ENCODE measurements at places on chromosomes 3 and 15. TPM values are rescaled to one million over a fixed set of nuclear protein-coding genes. Genes with fewer than 3 reads are reported as not detected.

MYEF2 gene
- total RNA-seq = 31.3 TPM

PGBD4 gene
- 1.1 TPM for total RNA-seq

COL6A5 gene
- total RNA-seq = not detected

GADL1 gene
- total RNA-seq = not detected

CCDC13 gene
- total RNA-seq = 0.33 TPM

ACKR4 gene
- 4.4 TPM for total RNA-seq

SLC24A5 gene
- not detected for total RNA-seq

TEX55 gene
- not detected for total RNA-seq

TGM4 gene
- total RNA-seq = 0.26 TPM

TLR9 gene
- 0.04 TPM for total RNA-seq

LINGO1 gene
- total RNA-seq = 0.04 TPM

PDZRN3 gene
- total RNA-seq = not detected

IQCF5 gene
- total RNA-seq = not detected

TMCO5A gene
- not detected for total RNA-seq

GOLGA6L9 gene
- 2.5 TPM for total RNA-seq

HGD gene
- not detected for total RNA-seq

TMEM44 gene
- 44.4 TPM for total RNA-seq

UPK1B gene
- total RNA-seq = not detected

INO80 gene
- total RNA-seq = 25.4 TPM

GOLGA8Q gene
- total RNA-seq = 0.59 TPM

DISP2 gene
- total RNA-seq = 0.07 TPM

CDC25A gene
- 15.8 TPM for total RNA-seq

IL17RC gene
- 18.7 TPM for total RNA-seq

UBE2E2 gene
- total RNA-seq = 34.1 TPM

DLL4 gene
- 43.9 TPM for total RNA-seq

PLA2G4E gene
- not detected for total RNA-seq

ANO10 gene
- 34.4 TPM for total RNA-seq

DNAH12 gene
- 0.04 TPM for total RNA-seq

CCR5 gene
- not detected for total RNA-seq

SLC12A1 gene
- not detected for total RNA-seq

PLIN1 gene
- total RNA-seq = 0.07 TPM

GHSR gene
- not detected for total RNA-seq

GAP43 gene
- total RNA-seq = not detected

MORC1 gene
- not detected for total RNA-seq

GNAT1 gene
- total RNA-seq = under 0.01 TPM

ALDH1A2 gene
- total RNA-seq = 4.0 TPM

C3orf22 gene
- not detected for total RNA-seq

CCDC32 gene
- 26.2 TPM for total RNA-seq

CD80 gene
- not detected for total RNA-seq

NLGN1 gene
- 49.3 TPM for total RNA-seq

FETUB gene
- total RNA-seq = not detected

KLHL40 gene
- total RNA-seq = not detected

RAB8B gene
- total RNA-seq = 72.0 TPM

SCN11A gene
- 0.07 TPM for total RNA-seq

BTLA gene
- total RNA-seq = not detected

CSPG5 gene
- total RNA-seq = 0.66 TPM

MTFMT gene
- total RNA-seq = 14.6 TPM

GPR156 gene
- 0.13 TPM for total RNA-seq

ZNF501 gene
- total RNA-seq = 6.7 TPM

CLEC3B gene
- total RNA-seq = 0.11 TPM

LDHAL6B gene
- not detected for total RNA-seq

MST1R gene
- 1.0 TPM for total RNA-seq

NEK10 gene
- total RNA-seq = 5.6 TPM

SNURF gene
- total RNA-seq = 10.4 TPM

SPESP1 gene
- total RNA-seq = 4.0 TPM

IGSF11 gene
- not detected for total RNA-seq

ZNF502 gene
- 3.6 TPM for total RNA-seq

CAND2 gene
- total RNA-seq = 3.3 TPM

PLA2G4F gene
- total RNA-seq = not detected

NTRK3 gene
- total RNA-seq = not detected

All from pulmonary artery endothelial cell (primary cell).